ENCODE measurements at places on chromosomes 3 and 15. TPM values are rescaled to one million over a fixed set of nuclear protein-coding genes. Genes with fewer than 3 reads are reported as not detected.

The OR4F15 gene
- total RNA-seq: not detected

DNA sequence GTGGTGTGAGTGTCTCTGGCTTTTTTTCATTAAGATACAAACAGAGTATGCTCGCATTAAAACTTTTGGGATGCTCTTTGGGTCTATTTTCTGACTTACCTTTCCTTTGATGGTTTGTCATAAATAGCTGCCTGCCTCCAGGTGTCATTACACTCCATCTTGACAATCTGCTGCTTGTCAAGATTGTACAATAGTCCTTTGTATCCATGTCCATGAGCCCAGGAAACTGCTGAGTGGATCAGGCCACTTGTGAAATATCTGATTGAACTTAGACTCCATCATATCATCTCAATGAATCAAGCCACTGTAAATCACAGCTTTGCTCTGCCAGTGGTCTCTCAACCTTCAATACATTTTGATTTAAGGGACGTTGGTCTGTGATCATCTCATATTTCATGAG is 135.2 kb downstream of the ECT2 start:
- H3K4me3 ChIP-seq: no peak overlapping the region
- no peak for DNase-seq
- no peak overlapping the region for H3K27ac ChIP-seq

DNA sequence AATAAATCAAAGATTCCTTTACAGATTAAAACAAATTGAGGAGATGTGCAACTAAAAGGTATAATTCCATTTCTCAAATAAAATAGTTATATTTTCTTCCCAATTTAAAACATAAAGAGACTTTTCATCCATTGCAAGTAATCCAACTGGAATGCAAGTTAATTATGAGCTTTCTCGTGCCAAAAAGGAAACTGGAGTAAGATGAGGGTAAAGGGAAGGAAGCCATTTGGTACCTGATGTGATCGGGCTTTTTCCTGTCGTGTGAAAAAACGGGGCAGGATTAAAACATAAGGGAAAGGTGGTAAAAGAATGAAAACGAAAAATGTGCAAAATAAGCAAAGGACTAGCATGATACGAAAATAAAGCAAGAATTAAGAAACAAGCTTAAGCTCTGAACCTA is 41.8 kb upstream of the XXYLT1 start:
- H3K27me3 ChIP-seq: no peaks in the 10 kb centered on the region
- H3K36me3 ChIP-seq: no peaks in the 10 kb centered on the region
- DNase-seq: no peak
- no peaks in the 10 kb centered on the region for H3K4me1 ChIP-seq

The CPNE9 gene
- not detected for total RNA-seq

GRCh38 chr3:122520861-122521260 is 6.1 kb upstream of the KPNA1 start:
- H3K27ac ChIP-seq: no peak overlapping the region
- H3K36me3 ChIP-seq: no peaks in the 10 kb centered on the region
- H3K4me1 ChIP-seq: no peaks in the 10 kb centered on the region
- no peaks in the 10 kb centered on the region for H3K27me3 ChIP-seq

The ZBTB47 gene
- total RNA-seq: 20.0 TPM

- H3K4me3 ChIP-seq: no peak overlapping the region
- H3K27ac ChIP-seq: no peak overlapping the region
- no peaks in the 10 kb centered on the region for H3K27me3 ChIP-seq
- peak; percentile 48 for DNase-seq
- no peaks in the 10 kb centered on the region for H3K4me1 ChIP-seq
- no peaks in the 10 kb centered on the region for H3K36me3 ChIP-seq
Observed at GRCh38 chr3:43296565-43296964, 10.2 kb downstream of the SNRK start.

GRCh38 chr15:33068511-33068990 is 126.0 kb downstream of the FMN1 start:
- H3K36me3 ChIP-seq: no peaks in the 10 kb centered on the region
- no peak overlapping the region for H3K4me3 ChIP-seq
- no peak for DNase-seq
- no peak overlapping the region for H3K27ac ChIP-seq

- H3K36me3 ChIP-seq: no peaks in the 10 kb centered on the region
- no peak overlapping the region for H3K27ac ChIP-seq
- H3K4me1 ChIP-seq: peaks cover 10% of the 10 kb centered on the region
- no peak overlapping the region for H3K4me3 ChIP-seq
- no peaks in the 10 kb centered on the region for H3K27me3 ChIP-seq
Observed at GRCh38 chr3:181941250-181941649, 229.5 kb downstream of the SOX2 start.

The GOLGA6A gene
- not detected for total RNA-seq

- no peaks in the 10 kb centered on the region for H3K36me3 ChIP-seq
- no peaks in the 10 kb centered on the region for H3K27me3 ChIP-seq
- no peaks in the 10 kb centered on the region for H3K4me1 ChIP-seq
- no peak overlapping the region for H3K4me3 ChIP-seq
- DNase-seq: peak; percentile 61
Observed at GRCh38 chr3:13452490-13453335, 27.4 kb upstream of the HDAC11 start.

GRCh38 chr15:88615303-88616107 is 5.6 kb upstream of the AEN start:
- DNase-seq: no peak
- H3K36me3 ChIP-seq: no peaks in the 10 kb centered on the region
- H3K27ac ChIP-seq: no peak overlapping the region
- H3K4me1 ChIP-seq: no peaks in the 10 kb centered on the region
- H3K27me3 ChIP-seq: peaks cover 5% of the 10 kb centered on the region

The CD80 gene
- total RNA-seq: 0.39 TPM

The BRK1 gene
- total RNA-seq: 138 TPM

- DNase-seq: peak; percentile 70
- no peak overlapping the region for H3K27ac ChIP-seq
- no peak overlapping the region for H3K4me3 ChIP-seq
Observed at GRCh38 chr15:62112616-62113593, 46.1 kb downstream of the C2CD4A start.

DNA sequence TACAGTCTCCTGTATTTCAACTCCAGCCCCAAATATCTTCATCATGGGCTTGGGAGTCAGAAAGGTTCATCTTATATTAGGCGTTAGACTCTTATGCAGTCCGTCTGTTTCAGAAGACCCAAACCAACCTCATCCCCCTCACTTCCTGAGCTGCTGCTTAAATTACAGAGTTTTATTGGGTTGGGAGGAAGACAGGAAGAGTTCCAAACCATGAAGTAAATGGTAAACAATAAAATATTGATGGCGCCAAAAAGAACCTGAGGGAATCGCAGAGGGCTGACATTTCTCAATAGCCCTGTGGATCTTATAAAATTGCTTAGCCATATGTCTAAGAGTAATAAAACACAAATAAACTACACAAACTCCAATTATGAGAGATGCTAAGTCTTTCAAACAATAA is 116.9 kb upstream of the C3orf80 start:
- H3K36me3 ChIP-seq: no peaks in the 10 kb centered on the region
- H3K4me3 ChIP-seq: no peak overlapping the region
- no peak overlapping the region for H3K27ac ChIP-seq
- H3K27me3 ChIP-seq: no peaks in the 10 kb centered on the region

The CCPG1 gene
- 19.4 TPM for total RNA-seq

DNA sequence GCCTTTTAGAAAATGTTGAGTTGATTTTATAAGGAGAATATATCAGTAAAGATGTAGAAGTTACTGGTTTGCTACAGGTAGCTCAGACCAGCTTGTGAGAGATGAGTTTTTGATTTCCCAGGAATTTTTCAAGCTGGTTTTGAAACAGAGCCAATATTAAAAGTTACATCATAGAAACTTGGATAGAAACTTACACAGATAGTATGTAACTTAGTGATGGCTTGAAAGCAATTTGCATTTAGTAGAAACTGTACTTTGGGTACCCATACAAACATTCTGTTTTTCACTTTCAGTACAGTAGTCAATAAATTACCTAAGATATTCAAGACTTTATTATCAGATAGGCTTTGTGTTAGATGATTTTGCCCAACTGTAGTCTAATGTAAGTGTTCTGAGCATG is 93.4 kb downstream of the RBMS3 start:
- DNase-seq: no peak
- H3K4me1 ChIP-seq: no peaks in the 10 kb centered on the region
- H3K27me3 ChIP-seq: no peaks in the 10 kb centered on the region
- no peak overlapping the region for H3K27ac ChIP-seq
- no peaks in the 10 kb centered on the region for H3K36me3 ChIP-seq

DNA sequence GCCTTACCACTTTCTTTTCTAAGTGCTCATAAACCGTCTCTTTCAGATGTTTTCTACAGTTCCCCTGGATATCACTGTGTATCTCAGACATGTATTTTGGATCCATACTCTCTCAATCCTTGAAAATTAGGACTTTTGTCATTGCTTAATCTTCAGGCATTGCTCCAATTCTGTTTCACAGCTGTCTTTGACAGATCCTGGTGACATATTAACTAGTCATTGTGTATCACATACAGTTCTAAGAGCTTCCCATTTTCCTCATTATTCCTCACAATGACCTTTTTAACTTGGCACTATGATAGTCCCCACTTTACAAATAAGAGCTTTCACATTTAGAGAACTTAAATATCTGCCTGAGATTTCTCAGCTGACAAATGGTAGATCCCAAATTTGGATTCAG is 151.7 kb downstream of the CLSTN2 start:
- DNase-seq: no peak
- no peaks in the 10 kb centered on the region for H3K4me1 ChIP-seq
- H3K36me3 ChIP-seq: no peaks in the 10 kb centered on the region

GRCh38 chr15:39230205-39230907 is 350.5 kb upstream of the THBS1 start:
- H3K27me3 ChIP-seq: no peaks in the 10 kb centered on the region
- H3K36me3 ChIP-seq: no peaks in the 10 kb centered on the region
- peak; percentile 66 for DNase-seq

DNA sequence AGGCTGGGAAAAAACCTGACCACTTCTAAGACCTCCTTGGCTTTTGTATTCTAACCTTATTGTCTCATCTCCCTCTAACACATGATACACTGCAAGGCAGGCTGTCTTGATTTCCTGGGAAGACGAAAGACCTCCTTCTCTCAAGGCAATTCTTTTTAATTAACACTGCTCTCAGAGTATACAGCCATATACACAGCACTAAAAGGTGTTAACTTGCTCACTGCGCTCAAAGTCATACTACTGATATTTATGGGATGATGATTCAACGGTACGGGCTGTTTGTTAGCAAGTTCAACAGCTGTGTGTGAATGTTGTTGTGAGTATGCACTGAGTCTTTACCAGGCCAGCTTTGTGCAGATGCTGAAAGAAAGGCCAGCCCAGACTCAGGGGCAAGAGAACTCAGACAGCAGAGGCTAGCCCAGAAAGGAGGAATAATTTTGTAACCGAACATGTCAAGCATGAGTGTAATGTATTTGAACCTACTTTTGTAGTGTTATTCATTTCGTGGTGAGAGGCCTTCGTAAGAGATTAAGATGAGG is 229.9 kb downstream of the IL5RA start:
- no peaks in the 10 kb centered on the region for H3K27me3 ChIP-seq
- H3K27ac ChIP-seq: no peak overlapping the region
- H3K36me3 ChIP-seq: no peaks in the 10 kb centered on the region
- no peaks in the 10 kb centered on the region for H3K4me1 ChIP-seq

GRCh38 chr3:27544372-27544865 is 60.2 kb upstream of the SLC4A7 start:
- H3K27ac ChIP-seq: no peak overlapping the region
- H3K4me3 ChIP-seq: no peak overlapping the region
- H3K4me1 ChIP-seq: no peaks in the 10 kb centered on the region
- DNase-seq: no peak

GRCh38 chr3:16066975-16067374 is 107.5 kb upstream of the GALNT15 start:
- H3K27ac ChIP-seq: no peak overlapping the region
- no peaks in the 10 kb centered on the region for H3K4me1 ChIP-seq
- no peak for DNase-seq
- no peaks in the 10 kb centered on the region for H3K36me3 ChIP-seq

GRCh38 chr15:37112171-37112570 is 11.8 kb upstream of the MEIS2 start:
- H3K4me3 ChIP-seq: no peak overlapping the region
- peak overlapping the region; percentile 97 for H3K27ac ChIP-seq
- DNase-seq: no peak
- no peaks in the 10 kb centered on the region for H3K36me3 ChIP-seq

Measured in cardiac muscle cell (in vitro differentiated cells and primary cell).